ENCODE measurements at places on chromosomes 11 and 22.

GRCh38 chr22:49514211-49514610 lies 313.5 kb downstream of the BRD1 start:
- no peak for DNase-seq

DNA sequence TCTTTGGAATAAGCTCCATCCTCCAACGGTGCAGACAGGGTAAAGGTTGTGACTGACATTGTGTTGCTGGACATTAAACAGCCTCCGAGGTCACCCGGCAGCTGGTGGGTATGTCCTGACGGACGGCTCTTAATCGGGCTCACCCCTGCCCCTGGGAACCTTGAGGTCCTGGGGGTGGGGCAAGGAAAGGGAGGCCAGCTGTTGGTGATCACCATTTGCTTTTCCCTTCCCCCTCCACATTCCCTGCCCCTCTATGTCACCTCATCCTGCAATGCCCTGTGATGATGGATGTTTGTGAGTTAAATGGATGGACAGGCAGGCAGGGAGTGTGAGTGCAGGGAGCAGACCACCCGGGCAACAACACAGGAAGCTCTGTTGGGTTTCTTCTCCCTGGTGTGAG lies 26.3 kb downstream of the APLNR start:
- no peak for DNase-seq

GRCh38 chr11:28627690-28628255 lies 519.6 kb downstream of the METTL15 start:
- DNase-seq, result no peak

- no peak for DNase-seq
These were observed 36.5 kb downstream of the OSBPL5 start for GRCh38 chr11:3128356-3129180.

- no peak for DNase-seq
These were observed 286.2 kb downstream of the C11orf87 start for GRCh38 chr11:109708184-109708583.

- DNase-seq, result no peak
These were observed 66.2 kb downstream of the TNRC6B start for GRCh38 chr22:40243891-40244290.
